ENCODE measurements at places on chromosomes 3 and 15.
A peak's percentile ranks its signal among the peaks of the same experiment; 100 is the strongest.

- no peak for DNase-seq
These were observed 612.8 kb downstream of the ZPLD1 start for GRCh38 chr3:103047640-103048039.

- DNase-seq: no peak
These were observed 75.0 kb downstream of the AGBL1 start for GRCh38 chr15:86154705-86155104.

DNA sequence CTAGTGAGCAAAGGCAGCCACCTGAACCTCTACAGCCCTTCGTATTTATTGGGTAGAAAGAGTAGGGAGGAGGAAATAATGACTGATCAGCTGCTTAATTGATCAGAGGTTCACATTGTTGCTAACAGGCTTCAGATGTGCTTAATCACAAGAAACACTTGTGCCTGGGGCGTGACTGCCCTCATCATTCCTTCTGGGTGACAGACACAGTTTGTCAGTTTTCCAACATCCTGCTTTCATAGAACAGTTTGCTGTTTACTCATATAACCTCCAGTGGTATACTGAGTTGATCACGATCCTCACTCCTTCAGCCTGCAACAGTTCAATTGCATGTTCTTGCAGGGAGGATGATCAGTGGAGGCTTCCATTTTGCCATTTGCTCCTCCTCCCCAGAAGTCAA is 13.6 kb upstream of the CASR start:
- DNase-seq: no peak

DNA sequence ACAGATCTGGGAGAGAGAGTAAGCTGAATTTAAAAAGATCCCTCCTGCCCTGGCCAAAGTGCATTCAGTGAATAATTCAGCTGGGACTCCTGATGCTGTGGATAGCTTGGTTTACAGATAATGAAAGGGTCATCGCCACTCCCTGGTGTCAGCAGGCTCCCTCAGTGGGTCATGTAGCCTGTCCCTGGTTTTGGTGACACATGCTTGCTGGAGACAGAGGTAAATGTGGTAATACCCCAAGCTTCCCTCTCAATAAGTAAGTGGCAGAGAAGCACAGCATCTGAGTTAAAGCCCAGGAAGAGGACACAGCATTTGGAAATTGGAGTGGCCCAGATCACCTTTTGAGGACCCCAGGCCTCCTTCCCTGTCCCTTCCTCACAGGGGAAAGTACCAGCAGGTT is 1.8 kb downstream of the TMEM115 start:
- DNase-seq: no peak

DNA sequence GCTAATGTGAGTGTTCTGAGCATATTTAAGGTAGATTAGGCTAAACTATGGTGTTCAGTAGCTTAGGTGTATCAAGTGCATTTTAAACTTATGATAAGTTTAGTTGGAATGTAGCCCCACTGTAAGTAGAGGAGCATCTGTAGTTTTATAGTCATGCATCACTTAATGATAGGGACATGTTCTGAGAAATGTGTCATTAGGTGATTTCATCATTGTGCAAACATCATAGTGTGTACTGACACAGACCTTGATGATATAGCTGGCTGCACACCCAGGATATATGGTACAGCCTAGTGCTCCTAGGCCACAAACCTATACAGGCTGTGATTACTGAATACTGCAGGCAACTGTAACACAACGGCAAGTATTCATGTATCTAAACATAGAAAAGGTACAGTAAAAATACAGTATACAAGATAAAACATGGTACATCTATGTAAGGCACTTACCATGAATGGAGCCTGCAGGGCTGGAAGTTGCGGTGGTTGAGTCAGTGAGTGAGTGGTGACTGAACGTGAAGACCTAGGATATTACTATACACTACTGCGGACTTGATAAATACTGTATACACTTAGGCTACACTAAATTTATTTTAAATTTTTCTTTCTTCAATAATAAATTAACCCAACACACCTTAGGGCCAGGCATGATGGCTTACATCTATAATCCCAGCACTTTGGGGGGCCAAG is 17.9 kb downstream of the DNAH1 start:
- no peak for DNase-seq

- DNase-seq: no peak
These were observed 74.9 kb upstream of the MFGE8 start for GRCh38 chr15:88987934-88988671.

DNA sequence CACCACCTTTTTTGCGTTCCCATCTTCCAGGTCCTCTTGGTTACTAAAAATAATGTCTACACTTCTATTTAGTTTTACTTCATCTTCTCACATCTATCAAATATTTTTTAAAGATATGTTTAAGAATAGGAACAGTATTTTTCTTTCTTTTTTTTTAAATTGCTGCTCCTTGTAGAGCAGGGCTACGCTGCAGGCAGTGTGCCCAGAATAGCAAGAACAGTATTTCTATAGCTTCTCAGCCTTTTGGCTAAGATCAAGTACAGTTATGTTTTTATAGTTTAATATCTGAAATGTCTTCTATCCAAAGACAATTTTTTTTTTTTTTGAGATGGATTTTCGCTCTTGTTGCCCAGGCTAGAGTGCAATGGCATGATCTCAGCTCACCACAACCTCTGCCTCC is 73.0 kb downstream of the MYO9A start:
- no peak for DNase-seq

DNA sequence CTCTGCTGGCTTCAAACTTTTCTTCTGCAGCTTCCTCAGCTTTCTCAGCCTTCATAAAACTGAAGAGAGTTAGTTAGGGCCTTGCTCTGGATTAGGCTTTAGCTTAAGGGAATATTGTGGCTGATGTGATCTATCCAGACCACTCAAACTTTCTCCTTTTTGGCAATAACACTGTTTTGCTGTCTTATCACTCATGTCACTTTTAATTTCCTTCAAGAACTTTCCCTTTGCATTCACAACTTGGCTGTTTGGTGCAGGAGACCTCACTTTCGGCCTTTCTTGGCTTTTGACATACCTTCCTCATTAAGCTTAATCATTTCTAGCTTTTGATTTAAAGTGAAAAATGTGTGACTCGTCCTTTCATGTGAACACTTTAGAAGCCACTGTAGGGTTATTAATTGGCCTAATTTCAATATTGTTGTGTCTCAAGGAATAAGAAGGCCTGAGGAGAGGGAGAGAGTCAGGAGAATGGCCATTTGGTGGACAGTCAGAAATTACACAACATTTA is 60.7 kb downstream of the SLC24A1 start:
- no peak for DNase-seq

DNA sequence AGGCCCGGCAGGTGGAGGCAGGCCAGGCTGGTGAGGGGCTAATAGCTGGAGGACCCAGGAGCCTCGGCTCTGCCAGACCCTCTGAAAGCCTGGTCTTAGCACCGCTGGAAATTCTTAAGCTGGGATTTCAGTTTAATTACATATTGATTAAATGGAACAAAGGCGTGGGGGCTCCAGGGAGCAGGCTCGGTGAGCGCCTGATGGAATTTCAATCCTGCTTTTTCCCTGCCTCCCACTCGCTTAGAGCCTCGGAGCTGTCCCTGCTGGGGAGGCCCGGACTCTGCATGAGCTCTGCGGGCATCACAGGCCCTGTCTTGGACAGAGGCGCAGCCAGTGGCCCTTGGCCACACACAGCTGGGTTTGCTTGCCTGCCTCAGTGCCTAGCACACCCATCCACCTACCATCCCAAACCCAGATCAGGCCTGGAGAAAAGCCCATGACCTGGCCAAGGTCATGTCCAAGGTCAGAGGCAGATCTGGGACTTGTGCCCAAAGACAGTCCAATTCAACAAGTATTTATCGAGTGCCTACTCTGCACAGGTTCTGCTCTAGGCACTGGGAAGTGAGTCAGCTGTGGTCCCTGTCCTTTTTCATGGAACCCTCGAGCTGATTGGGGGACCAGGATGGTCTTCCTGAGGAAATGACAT is 40.6 kb downstream of the LINGO1 start:
- no peak for DNase-seq

- DNase-seq: no peak
These were observed 163.0 kb upstream of the MLF1 start for GRCh38 chr3:158407844-158408517.

DNA sequence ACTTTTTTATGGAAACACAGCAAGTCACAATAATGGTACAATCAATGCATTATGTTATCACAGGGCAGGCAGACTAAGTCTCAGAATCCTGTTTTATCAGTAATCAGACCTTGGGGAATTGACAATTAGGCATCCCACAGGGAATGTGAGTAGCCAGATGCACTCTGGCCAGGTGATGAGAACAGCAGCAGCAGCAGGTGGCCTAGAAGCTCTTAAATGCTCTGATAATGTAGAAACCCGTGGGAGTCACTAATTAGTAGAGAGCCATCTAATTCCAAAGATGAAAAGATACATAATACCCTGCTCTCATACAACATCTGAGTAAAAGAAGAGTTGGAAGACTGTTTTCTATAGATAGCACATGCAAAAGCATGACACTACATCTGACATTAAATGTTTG is 12.6 kb downstream of the CEP152 start:
- DNase-seq: no peak

DNA sequence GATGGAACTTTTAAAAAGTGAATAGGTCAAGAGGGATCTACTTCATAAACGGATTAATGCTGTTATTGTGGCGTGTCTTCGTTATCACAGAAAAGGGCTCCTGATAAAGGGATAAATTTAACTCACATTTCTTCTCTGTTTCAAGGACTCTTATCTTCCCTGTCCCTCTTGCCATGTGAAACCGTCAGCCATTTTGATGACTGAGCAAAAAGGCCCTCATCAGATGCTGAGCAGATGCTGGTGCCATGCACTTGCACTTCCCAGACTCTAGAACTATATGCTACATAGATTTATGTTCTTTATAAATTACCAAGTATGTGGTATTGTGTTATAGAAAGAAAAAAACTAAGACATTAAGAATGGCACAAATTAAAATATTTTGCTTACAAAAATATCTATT is 1011.8 kb upstream of the GBE1 start:
- DNase-seq: no peak

GRCh38 chr3:33074217-33075067 is 22.5 kb downstream of the GLB1 start:
- DNase-seq: peak; percentile 1

GRCh38 chr3:186883686-186884058 is 41.2 kb downstream of the ADIPOQ start:
- DNase-seq: no peak

GRCh38 chr15:84869510-84869909 is 15.0 kb upstream of the SLC28A1 start:
- DNase-seq: no peak

DNA sequence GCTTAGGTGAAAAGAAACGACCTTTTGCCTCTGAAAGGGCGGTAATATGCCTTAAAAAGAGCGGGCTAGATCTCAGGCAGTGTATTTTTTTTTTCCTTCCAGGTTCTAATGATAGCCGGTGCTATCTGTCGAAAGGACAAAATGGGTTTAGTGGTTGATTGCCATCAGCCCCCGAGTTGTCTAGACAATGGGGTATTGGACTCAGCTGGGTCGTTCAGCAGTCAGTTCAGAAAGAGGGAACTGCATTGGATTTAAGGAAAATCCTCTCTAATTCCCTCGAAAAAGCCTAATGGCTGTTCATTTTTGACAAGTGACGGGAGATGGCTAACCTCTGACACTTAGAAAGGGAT is 728 bp downstream of the EIF2B5 start:
- no peak for DNase-seq

- DNase-seq: no peak
These were observed 608.3 kb downstream of the RBMS3 start for GRCh38 chr3:29889215-29889614.

DNA sequence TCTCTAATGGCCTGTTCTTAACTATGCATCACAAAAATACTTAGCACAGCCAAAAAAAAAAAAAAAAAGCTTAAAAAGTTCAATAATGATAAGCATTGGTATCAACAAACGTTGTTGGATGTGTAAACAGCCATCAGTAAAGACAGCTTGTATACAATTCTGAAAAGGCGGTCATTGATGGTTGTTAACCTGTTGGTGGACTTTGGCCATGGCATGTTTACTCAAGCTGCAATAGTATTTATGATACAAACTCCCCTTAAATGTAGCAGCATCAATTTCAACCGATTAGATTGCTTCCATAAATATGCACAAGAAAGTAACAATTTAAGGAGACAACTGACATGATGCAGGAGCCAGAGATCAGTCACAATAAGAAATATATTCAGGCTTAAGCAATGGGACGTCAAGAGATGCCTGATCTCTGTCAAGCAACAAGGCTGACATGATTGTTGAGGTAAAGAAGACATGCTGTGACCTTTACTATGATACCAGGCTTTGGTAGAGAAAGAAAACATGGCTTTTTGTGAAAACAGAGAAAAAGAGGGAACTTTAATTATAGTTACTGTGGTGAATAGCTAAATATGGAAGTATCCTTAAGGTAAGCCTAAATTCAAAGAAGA is 14.2 kb upstream of the SLC7A14 start:
- DNase-seq: no peak

GRCh38 chr3:188573291-188573940 is 419.5 kb downstream of the LPP start:
- DNase-seq: no peak

DNA sequence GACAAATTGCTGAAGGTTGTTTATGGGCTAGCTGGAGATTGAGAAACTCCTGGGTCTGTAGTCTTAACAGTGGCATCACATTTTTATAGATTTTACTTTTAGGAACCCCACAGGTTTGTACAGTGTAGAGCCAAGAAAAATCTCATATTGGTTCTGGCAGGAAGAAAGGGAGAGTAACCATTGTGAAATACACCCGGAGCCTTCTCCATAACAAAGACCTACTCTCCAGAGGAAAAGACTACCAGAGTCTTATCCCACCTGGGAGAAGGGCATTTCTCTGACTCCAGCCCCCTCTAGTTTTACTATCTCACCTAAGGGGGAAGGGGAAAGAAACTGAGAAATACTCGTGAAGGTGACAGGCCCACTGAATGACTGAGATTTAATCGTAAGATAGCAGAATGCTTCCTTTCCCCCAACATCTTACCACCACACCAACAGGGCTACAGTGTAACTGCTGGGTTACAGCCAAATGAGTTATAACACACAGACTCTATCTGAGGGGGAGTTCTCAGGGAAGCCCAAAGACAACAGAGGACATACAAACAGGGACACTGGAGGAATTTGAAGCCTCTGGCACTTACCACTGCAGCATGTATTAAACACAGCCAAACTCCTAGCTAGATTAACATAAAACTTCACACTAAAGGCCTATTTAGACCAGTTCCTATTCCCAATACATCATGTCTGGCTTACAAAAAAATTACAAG is 56.1 kb downstream of the SYN2 start:
- no peak for DNase-seq

DNA sequence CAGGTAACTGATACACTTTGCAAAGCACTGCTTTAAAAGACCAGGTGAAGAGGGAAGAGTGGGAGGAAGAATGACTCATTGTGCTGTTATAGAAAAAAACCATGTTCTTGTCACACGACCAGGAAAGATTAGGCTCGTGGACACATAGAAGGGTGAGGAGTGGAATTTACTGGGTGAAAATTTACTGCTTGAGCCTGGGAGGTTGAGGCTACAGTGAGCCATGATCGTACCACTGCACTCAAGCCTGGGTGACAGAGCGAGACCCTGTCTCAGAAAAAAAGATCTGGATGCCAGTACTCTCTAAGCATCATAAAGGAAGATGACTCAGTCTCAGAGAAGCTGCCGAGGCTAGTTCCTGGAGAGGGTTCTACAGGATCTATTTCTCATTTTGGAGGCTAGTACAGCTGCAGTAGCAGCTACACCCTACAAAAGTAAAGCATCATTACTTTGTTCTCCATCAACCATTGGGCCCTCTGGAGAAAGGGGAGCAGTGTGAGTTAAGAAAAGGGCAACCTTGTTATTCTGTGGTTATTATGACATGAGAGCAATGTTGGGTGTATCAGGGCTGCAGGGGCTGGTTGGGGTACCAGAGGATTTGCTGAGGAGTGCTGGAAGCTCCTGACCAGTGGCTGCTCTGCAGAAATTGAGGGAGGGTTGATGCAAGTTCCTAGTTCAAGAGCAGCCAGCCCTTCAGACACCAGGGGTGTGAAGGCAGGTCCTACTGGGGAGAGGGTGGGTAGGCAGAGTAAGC is 75.4 kb downstream of the CMTM8 start:
- no peak for DNase-seq
